CD4-positive, alpha-beta T cell treated with Interferon alpha-2 for 1 hour (primary cell): ENCODE measurements at places on chromosomes 6 and 20.
A peak's percentile ranks its signal among the peaks of the same experiment; 100 is the strongest.

DNA sequence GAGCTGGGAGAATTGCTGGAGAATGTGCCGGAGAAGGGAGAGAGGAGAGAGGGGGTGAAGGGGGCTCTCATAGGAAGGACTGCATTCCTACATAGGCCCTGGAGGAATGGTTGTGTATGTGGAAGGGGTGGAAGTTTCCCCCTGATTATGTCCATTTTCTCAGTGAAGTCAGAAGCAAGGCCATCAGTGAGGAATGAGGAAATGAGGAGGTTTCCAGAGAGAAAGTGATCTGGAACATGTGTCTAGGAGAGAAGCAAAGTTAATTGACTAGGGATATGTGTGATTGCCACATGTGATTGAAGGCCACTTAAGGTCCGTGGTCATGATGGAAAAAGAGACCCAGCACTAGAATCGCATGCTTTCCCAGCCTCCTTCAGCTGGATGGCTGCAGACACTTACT, 42.3 kb downstream of the TBPL1 start:
- no peak for DNase-seq

GRCh38 chr20:36573798-36574365, 485 bp downstream of the TGIF2 start:
- peak; percentile 51 for DNase-seq

DNA sequence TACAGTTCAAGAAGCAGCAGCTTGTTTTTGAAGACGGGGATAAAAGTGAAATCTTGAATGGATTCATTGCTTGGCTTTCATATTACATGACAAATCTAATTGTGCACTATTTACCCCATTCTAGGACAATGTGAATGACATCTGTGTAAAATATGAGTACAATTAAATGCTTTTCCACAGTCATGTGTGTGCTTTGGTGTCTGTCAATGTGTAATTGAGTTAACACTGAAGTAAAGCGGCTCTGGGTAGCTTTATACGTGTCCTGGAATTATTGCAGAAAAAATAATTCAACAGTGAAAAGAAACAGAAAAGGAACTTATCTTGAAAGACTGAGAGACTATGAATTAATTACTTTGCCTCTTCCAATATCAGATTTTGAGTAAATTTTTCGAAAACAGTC, 233.5 kb upstream of the HS3ST5 start:
- no peak for DNase-seq

GRCh38 chr20:22499515-22500166, 84.7 kb downstream of the FOXA2 start:
- no peak for DNase-seq

DNA sequence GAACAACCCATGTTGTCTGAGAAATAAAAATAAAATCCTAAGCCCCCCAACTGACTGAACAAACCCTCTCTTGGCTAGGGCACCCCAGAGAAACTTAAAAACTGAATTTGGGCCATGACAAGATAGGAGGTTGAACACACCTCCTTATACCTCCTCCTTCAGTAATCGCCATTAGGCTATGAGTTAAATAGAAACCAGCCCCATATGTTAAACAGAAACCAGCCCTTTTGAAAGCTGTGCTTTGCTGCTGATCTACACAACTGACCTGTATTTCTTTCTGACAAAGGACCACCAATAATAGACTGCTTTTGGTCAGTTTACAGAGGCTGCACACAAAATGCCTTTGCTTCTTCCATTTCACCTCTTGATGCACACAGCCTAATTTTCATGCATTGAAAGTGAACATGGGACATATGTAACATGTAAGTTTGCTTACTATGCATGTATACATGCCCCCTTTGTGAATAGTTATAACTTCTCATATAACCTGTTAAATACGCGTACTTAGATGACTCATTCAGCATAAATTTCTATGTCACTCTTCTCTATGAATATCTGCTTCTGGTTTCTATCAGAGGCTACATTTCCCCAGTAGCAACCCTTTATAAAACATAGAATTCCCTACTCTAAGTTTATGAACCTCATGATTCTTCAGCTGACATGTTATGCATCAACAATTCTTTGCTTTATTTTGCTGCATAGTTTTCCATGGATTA, 462.9 kb downstream of the COL12A1 start:
- DNase-seq: no peak

GRCh38 chr20:24011282-24011681, 22.7 kb upstream of the GGTLC1 start:
- DNase-seq: no peak

GRCh38 chr6:140586426-140587061, 1212.1 kb upstream of the CITED2 start:
- no peak for DNase-seq

- no peak for DNase-seq
Observed at GRCh38 chr20:33925867-33926266, 67.8 kb upstream of the RALY start.

DNA sequence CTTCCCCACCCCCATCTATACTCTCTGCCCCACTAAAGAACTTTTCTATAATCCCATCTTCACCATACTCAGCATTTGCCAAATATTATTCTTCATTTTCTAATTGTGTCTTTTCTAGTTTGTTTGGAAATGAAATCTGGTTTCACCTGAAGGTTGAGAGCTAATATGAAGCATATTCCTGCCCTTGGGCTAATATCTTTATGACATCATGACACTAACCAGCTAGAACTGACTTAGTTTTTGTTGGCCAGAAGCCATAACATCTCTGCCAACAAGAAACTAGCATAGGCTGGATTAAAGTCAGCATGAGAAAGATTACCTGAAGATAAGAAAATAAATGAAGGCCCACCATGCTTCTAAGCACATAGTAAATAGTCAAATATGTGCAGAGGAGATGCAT, 16.7 kb downstream of the UNC5CL start:
- no peak for DNase-seq

DNA sequence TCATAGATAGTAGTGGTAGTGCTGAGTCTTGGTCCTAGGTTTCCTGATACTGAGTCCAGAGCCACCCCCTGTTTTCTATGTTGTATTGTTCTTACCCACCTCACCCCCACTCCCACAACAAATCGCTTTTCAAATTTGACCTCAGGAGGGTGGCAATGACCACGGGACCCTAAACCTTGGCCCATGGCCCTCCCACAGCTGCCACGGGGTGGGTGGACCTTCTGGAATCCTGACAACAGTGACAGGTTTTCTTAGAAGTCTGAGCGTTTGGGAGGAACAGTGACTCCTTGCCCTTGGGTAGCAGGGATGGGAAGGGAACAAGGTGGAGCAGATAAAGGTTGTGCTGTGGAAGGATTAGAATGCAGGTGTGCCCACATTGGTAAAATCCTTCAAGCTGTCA, 36.9 kb downstream of the TGM3 start:
- DNase-seq: no peak

DNA sequence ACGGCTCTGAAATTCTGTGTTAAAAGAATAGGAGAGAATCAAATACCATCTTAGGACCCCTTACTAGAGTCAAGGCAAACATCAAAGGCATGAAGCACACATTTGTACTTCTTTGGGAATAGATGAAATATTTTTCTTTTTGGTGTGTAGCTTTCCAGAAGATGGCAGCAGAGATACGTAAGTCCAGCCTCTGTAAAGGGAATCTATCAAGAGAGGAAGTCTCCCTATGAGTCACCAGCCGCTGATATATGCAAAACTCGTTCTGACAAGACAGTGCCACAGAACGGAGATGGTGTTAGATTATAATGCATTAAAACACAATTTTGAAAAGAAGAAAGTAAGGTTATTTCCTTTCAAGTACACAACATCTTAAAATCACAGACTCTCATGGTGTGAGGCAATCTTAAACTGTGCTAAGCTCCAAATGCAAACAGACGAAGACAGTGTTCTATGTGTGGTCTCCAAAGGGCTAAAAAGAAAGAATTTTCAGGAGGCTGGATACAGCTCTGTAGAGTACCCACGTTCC, 120.0 kb upstream of the AGPAT4 start:
- peak; percentile 57 for DNase-seq

GRCh38 chr6:24809728-24810127, 11.0 kb upstream of the ARMH2 start:
- no peak for DNase-seq

DNA sequence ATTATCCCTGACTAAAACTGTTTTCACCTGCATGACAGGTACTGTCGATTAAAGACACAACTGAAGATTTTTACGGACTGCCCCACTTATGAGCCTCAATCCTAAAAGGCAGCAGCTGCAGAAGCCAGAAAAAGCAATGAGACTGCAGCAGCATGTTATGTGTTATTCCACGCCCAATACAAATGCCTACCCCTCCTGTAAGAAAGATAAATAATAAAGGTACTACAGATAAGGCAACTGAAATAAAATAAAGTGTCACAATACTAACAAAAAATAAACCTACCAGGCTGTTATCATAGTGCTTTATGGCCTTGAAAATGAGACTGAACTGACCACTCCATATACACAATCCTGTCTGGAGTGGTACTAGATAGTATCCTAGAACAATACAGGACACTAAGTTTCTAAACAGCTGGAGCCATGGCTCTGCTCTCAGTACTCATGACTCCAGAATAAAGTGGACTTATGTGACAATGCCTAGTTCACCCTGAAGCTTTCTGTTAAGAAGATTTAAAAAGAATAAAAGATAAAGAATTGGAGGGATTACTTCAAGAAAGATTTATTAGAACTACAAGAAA, 9.5 kb downstream of the BCLAF1 start:
- DNase-seq: no peak

- no peak for DNase-seq
Observed at GRCh38 chr6:72374857-72375256, 247.0 kb upstream of the KCNQ5 start.

- DNase-seq: peak; percentile 45
Observed at GRCh38 chr20:23086056-23086566, at the start of gene CD93. TSS of gene CD93 (minus strand) at chr20:23086324. CDS start at chr20:23086192, 132 bp downstream.

DNA sequence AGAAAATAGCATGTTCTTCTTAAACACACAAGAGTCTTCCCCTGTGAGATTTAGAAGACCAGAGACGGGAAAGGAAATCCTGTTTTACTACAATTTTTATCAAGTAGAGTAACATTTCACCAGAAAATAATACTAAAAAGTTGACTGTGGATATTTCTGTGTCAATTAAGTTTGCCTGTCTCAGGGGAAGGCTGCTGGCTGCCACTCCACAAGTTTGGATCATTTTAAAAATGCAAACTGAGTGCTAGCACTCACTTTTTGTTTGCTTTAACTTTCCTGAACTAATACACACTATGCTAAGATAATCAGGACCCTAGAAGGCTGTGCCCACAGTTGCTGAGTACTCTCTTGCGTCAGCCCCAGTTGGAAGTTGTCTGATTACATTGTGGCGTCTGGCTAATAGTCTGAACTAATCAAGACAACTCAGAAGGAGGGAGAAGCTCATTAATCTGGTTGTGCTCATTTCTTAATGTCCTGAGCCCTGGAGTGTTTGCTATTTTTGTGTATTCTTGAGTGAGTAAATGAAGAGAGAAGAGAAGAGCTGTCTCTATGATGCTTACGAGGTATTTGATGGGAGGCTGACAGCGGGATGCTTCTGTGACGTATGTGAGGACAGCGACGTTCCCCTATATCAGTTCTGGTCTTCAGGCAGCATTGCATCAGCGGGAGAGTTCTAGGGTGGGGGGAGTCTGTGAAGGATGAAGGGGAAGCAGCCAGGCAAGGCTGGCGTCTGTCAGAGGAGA, 664.2 kb downstream of the QKI start:
- DNase-seq: no peak

GRCh38 chr6:152160346-152160745, 352.9 kb downstream of the ESR1 start:
- no peak for DNase-seq

DNA sequence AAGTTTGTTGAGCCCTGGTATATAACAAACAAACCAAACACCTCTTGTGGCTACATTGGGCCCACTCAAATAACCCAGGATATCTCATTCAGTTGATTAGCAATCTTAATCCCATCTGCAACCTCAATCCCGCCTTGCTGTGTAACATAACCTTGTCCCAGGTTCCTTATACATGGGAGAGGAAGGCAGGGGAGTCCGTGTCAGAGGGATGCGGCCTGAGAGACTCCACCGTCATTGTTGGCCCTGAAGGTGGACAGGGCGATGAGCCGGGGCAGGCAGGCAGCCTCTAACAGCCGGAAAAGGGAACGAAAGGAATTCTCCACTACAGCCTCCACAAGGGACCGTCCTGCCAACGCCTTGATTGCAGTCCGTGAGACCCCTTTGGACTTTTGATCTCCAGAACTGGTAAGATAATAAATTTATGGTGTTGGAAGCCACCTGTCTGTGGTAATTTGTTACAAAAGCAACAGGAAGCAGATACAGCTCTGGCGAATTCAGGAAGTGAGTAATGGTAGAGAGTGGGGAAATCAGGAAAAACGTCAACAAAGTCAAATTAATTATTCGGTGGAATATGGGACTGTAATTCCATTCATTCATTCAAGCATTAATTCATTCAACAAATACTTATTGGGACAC, 124.5 kb upstream of the SALL4 start:
- no peak for DNase-seq
